ENCODE measurements at places on chromosomes 13 and 19.

DNA sequence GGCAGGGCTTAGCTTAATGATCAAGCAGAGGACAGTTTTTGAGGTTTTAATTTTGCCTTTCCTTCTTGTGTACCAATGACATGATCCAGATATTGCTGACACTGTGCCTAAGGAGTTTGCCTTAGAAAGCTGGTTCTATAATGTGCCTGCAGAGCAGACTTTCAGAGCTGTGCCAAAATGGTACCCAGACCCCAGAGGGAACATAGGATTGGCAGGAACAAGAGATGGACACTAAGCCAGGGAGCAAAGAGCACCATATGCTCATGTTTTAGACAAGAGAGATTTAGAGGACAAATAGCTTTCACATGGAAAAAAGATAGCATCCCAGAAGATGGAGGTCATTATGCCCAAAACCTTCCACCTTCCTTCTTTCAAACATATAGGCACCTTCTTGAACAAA lies 1241.5 kb upstream of the SPRY2 start:
- DNase-seq: no peak

GRCh38 chr13:109212650-109213049 lies 573.7 kb downstream of the IRS2 start:
- DNase-seq: no peak

DNA sequence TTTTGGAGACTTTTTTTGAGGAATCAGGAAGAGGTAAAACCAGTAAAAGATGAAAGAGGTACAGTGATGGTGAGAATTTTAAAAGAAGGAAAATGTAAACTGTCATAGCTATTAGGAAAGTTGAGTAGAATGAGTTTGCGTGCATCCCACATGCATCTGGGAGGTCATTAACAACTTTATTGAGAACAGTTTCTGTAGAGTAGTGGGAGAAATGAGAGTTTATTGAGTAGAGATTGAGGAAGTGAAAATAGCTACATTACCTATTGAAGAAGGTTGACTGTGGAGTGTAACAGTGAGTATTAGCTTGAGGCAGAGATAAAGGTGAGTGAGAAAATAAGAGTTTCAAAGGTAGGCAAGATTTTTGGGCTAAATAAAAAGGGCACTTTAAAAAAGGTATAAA lies 38.7 kb downstream of the BRCA2 start:
- peak; percentile 24 for DNase-seq

DNA sequence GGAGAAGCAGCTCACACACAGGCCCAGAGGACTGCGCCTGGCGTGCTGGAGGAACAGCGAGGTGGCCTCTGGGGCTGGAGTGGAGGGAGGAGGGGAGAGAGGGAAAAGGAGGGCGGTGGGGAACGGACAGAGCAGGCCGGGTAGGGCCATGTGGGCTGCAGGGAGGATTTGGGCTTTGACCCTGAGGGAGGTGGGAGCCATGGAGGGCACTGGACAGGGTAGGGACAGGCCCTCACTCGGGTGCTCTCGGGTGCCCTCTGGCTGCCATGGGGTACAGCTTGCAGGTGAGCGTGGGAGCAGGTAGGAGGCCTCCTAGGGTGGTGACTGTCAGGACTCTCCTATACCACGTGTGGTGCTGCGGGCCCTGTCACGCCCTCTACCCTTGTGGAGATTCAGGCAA lies 22.8 kb downstream of the PLIN4 start:
- DNase-seq: no peak

- no peak for DNase-seq
Observed at GRCh38 chr13:89361909-89362308, 1690.7 kb downstream of the SLITRK5 start.

DNA sequence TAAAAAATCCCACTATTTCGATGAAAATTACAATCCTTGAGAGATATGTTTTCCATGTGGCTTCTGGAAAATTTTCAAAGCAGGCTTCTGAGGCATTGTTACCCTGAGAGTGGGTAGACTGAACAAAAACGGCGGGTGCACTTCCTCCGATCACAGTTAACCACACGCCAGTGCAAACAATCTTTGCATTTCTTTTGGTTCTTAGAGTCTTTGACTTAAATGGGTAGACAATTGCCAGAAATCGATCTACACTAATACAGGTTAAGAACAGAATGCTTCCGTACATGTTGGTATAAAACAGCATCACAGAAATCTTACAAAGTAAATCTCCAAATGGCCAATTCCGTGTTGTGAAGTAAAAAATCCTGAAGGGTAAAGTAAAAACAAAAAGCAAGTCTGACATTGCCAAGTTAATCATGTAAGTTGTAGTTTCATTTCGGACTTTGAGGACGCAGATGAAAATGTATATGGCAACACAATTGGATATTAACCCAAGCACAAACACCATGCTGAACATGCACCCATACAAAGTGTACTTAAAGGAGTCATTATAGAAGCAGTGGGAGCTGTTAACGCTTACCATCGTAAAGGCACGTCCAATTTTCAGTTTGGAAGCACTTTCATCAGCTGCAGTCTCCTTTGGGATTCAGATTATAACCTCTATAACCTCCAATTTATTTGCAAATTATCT lies 927 bp downstream of the LPAR6 start:
- no peak for DNase-seq

DNA sequence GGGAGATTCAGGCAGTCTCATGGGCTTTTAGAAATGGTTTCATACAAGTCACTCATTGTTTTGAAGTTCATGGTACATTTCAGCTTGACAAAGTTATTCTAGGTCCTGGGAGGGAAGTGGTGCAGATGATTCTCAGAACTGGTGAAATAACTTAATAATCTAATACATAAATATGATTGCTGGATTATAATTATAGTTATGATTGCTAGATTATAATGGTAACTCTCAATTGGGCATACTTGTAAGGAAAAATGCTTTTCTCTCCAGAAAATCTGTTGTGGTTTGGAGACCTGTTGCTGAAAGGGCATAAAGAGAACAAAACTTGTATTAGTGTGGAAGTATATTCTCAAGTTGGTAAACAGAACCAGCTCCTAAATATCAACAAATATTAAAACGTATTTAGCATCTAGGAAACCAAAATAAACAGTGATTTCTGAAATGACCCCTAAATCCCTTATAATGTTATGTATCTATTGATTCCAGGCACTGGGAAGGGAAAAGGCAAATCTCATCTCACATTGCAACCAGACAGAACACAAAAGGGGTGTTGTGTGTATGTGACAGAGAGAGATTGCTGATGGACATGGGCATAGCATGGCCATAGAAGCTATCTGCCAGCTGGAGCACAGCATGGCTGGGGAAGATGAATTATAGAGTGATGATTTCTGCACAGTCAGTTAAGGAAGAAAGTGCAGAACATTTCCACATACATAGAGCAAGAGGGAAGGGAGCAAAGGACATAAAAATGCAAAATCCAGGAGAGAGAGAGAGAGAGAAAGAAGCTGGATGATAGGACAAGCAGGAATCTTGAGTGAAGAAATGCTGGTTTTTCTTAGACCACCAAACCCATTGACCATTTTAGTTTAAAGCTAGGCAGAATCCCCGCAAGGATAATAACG lies 87.1 kb upstream of the FRY start:
- no peak for DNase-seq

- DNase-seq: peak; percentile 60
Observed at GRCh38 chr13:50026788-50027473, 11.7 kb downstream of the KCNRG start.

- DNase-seq: peak; percentile 76
Observed at GRCh38 chr13:19586904-19587634, 25.7 kb upstream of the TPTE2 start.

- DNase-seq: no peak
Observed at GRCh38 chr13:106129273-106129672, 406.2 kb downstream of the EFNB2 start.

DNA sequence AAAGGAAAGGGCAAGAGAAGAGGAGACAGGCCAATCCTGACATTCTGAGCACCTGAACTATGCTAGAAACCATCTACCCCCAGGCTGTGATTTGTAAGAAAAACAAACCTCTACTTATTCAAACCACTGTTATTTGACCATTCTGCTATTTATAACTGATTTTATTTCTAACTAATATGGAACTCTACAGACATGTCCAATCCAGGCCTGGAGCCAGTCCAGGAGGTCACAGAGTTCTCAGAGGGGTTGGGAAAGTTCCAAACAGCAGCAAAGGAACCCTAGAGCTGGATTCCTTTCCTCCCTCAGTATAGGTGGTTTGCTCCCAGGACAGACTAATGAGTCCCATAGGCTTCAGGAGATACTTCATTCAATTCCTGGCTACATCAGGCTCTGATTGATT lies 24.2 kb downstream of the SIAH3 start:
- no peak for DNase-seq

DNA sequence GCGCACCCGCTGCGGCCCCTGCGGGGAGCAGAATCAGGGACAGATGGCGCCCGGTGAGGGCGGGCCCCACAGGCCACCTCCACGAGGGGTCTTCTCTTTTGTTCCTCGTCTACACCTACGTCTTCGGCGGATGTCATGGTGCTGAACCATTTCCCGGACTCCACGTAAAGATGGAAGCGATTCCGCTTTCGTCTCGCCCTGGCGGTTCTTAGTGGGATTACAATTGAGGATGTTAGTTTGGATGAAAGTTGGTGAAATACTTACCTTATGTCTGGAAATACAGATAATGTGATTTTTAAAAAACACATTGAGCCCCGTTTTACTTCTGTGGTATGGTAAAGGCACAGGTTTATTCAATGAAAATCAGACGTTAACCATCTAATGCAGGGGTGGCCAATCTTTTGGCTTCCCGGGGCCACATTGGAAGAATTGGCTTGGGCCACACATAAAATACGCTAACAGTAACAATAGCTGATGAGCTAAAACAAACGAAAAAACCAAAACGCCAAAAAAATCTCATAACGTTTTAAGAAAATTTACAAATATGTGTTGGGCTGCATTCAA lies 1.4 kb upstream of the ZMYM5 start:
- DNase-seq: peak; percentile 55
